Esophagus muscularis mucosa (tissue), 4 donors: ENCODE measurements at places on chromosomes 6 and 20. TPM values are rescaled to one million over a fixed set of nuclear protein-coding genes. Genes with fewer than 3 reads are reported as not detected.

DNA sequence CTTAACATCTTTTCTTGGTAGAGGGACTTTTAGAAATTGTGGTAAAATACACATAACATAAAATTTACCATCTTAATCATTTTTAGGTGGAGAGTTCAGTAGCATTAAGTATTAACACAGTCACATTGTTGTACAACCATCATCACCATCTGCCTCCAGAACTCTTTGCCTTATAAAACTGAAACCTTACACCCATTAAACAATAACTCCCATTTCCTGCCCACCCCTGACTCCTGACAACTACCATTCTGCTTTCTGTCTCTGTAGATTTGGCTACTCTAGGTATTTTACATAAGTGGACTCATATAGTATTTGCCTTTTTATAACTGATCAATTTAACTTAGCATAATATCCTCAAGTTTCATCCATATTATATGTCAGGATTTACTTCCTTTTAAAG is 88.7 kb downstream of the ZHX3 start:
- DNase-seq: no peak

GRCh38 chr6:118586746-118587485 is 38.8 kb downstream of the PLN start:
- DNase-seq: no peak

DNA sequence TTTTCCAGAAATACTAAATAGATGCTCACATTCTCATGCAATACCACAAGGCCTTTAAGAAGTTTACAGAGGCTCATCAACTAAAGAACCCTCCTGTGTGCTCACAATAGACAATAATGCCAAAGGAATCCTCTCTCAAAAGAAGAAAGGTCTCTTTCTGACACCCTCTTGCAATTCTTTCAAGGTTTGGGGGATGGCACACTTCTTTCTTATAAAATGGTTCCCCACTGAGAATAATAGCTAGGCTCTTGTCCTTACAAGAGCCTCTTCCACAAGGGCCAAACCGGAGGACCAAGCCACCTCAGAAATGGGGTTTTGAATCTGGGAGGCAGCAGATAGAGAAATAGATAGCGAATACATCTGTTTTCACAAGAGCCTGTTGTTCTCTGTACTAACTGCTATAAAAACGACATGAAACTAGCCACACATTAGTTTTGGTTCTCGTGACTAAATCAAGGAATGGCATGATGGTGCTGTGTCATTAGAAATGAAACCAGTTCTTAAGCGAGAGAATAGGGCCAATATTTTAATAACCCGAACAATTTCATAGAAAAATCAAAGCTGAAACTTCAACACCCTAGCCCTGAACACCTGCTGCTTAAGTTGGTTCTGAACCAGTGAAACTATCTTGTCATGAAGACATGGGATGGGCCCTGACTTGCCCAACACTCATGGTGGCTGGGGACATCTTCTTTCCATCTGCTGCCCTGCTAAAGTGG is 81.1 kb downstream of the PRDM1 start:
- peak; percentile 45 for DNase-seq

GRCh38 chr20:37362821-37363220 is 16.9 kb downstream of the SRC start:
- no peak for DNase-seq

GRCh38 chr6:144140867-144141266 is 9.4 kb upstream of the STX11 start:
- no peak for DNase-seq

DNA sequence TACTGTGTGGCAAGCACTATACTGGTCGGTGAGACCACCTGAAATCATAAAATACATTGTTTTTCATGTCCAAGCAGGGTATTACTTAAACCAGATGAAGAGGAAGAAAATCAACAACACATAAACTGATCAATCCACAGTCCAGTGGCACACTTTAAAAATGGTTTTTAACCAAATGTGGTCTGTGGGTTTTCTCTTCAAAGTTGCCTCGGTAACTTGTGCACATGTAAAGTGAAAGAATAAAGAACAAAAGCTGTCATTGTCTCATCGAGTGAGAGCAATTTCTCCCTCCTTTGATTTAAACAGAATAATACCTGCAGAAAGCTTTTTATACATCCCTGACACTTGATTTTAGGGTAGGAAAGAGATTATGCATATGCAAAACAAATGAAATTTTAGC is 3.7 kb downstream of the FLRT3 start:
- no peak for DNase-seq

- no peak for DNase-seq
Measured at GRCh38 chr6:157229132-157229618, 94.1 kb downstream of the TMEM242 start.

DNA sequence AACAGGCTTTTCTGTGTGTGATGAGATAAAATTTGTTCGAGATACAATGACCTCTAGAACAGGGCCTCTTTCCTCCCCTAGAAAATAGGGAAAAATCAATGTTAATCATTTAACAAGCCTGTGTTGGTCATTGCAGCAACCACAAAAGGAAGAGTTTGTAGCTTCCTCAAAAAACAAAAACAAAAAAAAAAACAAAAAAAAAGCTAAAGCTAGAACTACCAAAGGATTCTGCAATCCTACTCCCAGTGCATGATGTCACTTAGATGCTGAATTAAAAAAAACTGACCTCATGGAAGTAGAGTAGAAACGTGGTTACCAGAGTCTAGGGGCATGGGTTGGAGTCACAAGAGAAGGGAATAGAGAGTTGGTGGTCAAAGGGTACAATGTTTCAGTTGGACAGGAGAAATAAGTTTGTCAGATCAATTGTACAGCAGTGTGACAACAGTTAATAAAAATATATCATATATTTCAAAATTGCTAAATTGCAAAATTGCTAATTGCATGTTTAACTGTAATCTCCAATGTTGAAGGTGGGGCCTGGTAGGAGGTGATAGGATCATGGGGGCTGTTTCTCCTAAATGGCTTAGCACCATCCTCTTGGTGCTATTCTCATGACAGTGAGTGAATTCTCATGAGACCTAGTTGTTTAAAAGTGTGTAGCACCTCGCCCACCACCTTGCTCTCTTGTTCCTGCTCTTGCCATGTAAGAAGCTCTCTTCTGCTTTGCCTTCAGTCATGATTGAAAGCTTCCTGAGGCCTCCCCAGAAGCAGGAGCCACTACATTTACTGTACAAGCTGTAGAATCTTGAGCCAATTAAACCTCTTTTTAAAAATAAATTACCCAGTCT is 163.4 kb upstream of the SIM1 start:
- no peak for DNase-seq

DNA sequence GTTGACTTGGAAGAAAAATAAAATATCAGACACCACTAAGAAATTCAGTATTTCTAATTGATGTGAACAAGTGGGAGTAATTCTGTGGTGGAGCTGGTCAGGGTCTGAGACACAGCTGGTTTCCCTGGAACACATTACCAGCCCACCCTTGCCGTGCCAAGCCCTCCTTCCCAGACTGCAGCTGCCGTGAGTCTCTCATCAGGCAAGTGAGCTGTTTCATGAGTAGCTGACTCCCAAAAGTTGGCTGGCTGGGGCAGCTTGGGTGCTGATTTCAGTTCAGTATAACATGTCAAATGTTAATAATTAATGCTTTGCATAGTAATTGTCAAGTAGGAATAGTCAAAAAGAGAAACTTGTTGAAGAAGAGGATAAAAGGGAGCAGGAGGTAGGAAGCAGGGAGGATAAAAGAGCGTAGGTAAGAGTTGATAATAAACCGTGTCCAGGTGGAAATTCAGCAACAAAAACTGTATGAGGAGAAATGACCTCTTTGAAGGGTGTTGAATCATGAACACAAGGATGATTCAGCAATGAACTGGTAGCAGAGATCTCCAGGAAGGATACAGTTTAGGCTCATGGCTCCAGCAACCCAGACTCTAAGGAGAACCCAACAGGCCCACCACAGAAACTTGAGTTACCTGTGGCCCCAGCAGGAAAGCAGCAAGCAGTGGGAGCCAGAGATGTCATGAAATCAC is 110.9 kb upstream of the SSTR4 start:
- DNase-seq: no peak

DNA sequence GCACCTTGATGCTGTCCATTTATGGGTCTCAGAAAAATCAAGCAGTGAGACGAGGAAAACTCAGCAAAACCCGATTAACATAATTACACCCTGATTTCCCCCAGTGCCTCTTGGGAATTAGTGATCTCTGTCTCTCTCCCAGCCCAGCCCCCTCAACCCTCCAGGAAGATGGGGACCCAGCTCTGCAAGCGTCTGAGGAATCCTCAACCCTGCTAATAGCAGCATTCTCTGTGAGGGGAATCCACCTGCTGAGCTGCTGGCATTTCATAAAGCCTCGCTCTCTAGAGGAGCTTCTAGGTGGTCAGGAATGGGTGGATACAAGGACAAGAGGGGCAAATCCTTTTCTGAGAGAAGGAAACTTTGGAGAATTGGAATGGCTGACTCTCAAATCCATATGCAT is 13.9 kb downstream of the NR2E1 start:
- no peak for DNase-seq

- no peak for DNase-seq
Measured at GRCh38 chr6:161410736-161411135, 136.9 kb upstream of the AGPAT4 start.

DNA sequence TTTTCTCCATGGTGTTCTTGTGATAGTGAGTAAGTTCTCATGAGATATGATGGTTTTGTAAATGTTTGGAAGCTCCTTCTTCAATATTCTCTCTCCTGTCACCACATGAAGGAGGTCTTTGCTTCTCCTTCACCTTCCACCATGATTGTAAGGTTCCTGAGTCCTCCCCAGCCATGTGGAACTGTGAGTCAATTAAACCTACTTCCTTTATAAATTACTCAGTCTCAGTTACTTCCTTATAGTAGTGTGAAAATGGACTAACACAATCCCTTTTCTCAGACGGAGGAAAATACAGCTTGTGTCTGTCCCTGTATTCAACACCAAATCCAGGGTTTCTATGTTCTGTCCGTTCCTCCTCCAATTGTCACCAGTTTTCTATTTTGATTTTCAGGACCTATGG is 181.0 kb downstream of the ALDH8A1 start:
- no peak for DNase-seq

GRCh38 chr20:44089987-44090674 is 96.9 kb downstream of the JPH2 start:
- no peak for DNase-seq

GRCh38 chr6:9463311-9463710 is 951.6 kb downstream of the TFAP2A start:
- no peak for DNase-seq

DNA sequence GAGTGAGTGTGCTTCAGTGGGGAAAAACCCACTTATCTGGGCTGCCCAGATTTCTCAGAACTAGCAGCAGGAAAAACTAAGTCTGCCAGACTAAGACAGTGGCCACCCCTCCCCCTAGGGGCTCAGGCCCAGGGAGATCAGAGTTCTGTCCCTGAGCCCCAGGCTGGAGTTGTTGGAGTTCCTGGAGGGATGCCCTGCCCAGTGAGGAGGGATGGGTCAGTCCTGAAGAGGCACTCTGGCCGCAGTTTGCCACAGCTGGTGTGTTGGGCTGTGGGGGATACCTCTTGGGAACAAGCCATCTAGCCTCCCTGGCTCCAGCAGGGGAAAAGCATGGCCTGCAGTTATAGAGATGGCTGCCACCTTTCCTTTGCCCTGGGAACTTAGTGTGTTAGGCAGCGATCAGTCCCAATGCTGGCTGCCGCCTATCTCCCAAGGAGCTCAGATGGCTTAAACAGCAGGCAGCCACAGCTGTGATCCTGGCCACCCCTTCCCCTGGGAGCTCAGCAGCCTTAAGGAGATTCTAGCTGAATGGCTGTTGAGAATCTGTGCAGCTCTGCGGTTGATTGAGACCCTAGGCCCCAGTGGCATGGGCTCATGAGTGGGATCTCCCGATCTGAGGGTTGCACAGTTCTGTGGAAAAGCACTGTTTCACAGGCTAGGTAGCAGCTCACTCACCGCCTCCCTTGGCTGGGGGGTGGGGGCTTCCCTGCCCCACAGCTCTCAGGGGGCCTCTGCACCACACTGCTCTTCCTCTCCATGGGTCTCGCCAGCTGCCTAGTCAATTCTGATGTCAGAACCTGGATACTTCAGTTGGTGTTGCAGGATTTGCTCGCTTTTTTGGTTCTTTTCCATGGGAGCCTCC is 13.2 kb downstream of the SIRPG start:
- DNase-seq: no peak

DNA sequence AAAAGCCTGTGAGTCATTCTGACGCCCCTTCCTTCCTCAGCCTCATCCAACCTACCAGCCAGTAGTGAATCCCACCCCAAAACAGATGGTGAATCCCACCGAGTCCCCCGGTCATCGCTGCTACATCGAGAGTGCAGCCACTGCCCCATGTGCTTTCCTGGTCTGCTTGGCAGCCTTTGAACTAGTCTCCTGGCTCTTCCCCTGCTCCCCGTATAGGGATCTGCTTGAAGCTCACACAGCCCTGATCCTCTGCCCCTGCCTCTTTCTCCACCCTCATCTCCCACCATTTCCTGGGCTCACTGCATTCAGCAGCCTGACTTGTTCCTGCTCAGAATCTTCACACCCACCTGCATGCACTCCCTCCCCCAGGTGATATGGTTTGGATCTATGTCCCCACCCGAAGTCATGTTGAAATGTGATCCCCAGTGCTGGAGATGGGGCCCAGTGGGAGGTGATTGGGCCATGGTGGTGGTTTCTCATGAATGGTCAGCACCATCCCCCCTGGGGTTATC is 14.6 kb downstream of the SYNJ2 start:
- no peak for DNase-seq

GRCh38 chr6:6365242-6365641 is 44.8 kb upstream of the F13A1 start:
- no peak for DNase-seq

GRCh38 chr20:4076671-4077070 is 61.3 kb upstream of the RNF24 start:
- no peak for DNase-seq

DNA sequence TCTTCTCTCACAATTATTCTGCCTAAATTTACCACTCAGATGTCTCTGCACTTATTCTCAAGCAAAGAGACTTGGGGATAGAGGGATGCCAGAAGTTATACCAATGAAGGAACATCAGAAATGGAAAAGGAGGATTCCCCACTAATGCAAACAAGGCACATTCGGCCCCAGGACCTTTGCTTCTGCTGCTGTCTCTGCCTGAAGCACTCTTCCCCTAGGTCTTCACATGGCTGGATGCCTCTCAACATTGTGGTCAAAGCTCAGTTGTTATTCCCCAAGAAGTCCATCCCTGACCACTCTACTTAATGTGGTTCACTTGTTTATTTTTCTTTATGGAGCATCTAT is 508.7 kb downstream of the DOK5 start:
- DNase-seq: no peak

- no peak for DNase-seq
Measured at GRCh38 chr6:166662690-166663089, 35.6 kb upstream of the RPS6KA2 start.

Gene DLL1
- total RNA-seq: 3.7 TPM

Gene DYNLRB1
- total RNA-seq: 203 TPM

Gene SLC22A3
- total RNA-seq: 16.8 TPM

Gene OPRL1
- total RNA-seq: 0.42 TPM

Gene PNLDC1
- total RNA-seq: not detected

Gene C2
- 10.0 TPM for total RNA-seq

Gene AK9
- 15.0 TPM for total RNA-seq

Gene RHAG
- not detected for total RNA-seq

Gene AIF1
- 41.9 TPM for total RNA-seq
